ENCODE measurements at places on chromosomes 1 and 21.

DNA sequence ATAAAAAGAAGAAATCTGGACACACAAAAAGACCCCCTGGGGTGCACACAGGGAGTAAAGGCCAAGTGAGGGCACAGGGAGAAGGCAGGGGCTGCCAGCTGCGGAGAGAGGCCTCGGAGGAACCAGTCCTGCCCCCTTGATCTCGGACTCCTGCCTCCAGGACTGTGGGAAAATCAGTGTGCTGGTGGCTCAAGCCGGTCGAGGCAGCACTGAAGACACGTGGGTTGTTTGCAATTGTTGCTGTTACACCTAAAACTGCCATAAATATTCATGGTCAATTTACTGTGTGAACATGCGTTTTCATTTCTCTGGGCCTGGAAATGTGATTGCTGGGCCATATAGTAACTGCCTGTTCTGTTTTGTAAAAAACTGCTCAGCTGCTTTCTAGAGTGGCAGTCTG is 18.5 kb downstream of the IBA57 start:
- DNase-seq: no peak

DNA sequence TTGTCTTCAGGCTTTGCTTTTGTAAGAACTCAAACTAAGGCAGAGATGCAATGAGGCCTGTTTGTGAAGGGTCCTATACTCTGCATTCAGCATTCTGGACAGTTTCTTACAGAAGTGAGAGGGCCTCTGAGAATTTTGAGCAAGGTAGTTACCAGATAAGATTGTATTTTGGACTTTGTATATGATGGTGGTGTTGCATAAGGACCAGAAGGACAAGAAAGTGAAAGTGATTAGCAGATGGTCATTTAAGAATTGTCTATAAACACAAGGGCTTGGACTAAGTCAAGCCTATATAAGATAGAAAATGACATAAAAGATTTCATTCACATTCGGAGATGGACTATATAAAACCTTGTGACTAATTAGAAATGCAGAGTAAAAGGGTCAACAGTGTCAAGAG is 537.0 kb downstream of the PTBP2 start:
- DNase-seq: no peak

GRCh38 chr1:207495801-207496792 is at the start of gene CR1:
Gene CR1 (plus strand): TSS chr1:207496157. CDS start chr1:207496268, 111 bp downstream.
- peak; percentile 44 for DNase-seq

- DNase-seq: no peak
These were observed 98.0 kb upstream of the HP1BP3 start for GRCh38 chr1:20885121-20885520.

GRCh38 chr1:89786628-89787214 is 34.1 kb upstream of the LRRC8D start:
- DNase-seq: no peak

DNA sequence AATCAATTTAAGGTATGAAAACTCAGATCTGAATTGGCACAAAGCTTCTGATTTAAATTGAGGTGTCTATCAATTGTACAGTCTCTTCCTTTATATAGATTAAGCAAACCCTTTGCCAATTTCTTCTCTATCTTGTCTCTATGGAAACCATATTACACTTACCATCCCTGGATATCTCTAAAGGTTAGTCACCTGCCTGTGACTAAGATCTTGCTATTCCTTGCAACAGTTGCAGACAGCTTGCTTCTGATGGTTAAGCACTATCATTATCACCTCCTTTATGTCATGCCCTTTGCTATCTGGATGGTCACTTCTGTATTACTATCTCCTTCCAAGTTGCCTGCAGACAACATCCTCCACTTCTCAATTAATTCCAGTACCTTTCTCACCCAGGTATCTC is 998.6 kb upstream of the B3GALT2 start:
- DNase-seq: no peak

DNA sequence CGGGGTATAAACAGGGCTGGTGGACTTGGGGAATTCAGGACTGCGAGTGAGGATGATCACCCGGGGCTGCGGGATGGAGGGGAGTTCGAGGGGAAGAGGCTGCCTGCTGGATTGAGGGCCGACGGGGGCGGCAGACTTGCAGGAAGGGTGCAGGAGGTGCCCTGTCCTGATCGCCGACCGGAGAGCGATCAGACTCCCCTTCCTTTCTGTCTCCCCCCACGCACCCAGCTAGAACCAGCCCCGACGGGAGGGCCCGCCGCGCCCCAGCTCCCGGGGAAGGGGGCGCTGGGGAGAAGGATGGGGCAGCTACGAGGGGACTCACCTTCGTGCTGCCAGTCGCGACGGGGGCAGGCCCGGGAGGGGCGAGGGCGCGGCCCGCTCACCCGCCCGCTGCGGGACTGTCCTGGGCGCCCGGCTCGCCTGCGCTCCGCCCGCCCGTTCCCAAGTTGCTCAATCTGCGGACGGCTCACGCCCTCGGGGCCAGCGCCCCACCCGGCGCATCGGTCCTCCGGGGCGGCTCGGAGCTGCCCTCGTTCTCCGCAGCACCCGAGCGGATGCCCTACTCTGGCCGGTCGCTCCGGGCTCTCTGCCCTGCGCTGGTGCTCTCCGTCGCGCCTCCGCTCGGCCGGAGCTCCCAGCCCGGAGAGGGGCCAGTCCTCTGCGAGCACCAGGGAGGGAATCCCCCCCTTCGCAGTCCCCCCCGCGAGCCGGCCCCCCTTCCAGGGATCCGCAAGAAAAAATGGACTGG is at the start of gene RSPO1:
RSPO1 (minus strand) TSS at position 649 of the 748 bp plus-strand sequence. CDS start 5,231 bp downstream, outside the sequence.
- DNase-seq: no peak

DNA sequence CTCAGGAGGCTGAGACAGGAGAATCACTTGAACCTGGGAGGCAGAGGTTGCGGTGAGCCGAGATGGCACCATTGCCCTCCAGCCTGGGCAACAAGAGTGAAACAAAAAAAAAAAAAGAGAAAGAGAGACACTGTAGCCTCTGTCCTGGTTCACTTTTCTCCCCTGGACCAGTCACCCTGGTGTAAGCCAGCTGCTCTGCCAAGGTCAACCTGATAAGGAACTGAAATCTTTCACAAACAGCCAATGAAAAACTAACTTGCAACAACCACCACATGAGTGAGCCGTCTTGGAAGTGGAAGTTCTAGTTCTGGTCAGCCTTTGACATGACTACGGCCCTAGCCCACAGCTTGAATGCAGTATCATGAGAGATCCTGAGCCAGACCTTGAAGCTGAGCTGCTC is 36.8 kb upstream of the CXADR start:
- DNase-seq: no peak

GRCh38 chr1:152002960-152003359 is 9.3 kb upstream of the S100A10 start:
- no peak for DNase-seq

DNA sequence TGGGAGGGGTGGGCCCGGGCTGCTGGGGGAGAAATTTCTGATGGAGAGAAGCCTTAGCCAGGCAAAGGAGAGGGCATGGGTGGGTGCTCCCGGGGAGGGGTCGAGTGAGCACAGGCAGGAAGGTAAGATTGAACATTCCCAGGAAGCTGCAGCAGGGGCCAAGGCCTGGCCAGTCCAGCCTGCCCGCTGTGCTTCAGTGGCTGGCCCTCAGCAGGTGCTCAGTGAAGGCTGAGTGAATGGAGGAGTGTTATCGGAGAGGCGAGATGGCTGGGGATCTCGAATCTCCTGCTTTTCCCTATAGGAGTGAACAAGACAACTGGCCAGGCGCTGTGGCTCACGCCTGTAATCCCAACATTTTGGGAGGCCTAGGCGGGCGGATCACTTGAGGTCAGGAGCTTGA is 20.9 kb downstream of the SPSB1 start:
- DNase-seq: no peak

GRCh38 chr1:244732851-244733450 is 80.0 kb downstream of the DESI2 start:
- DNase-seq: no peak

- no peak for DNase-seq
These were observed 46.0 kb downstream of the LDLRAD2 start for GRCh38 chr1:21857840-21858670.

DNA sequence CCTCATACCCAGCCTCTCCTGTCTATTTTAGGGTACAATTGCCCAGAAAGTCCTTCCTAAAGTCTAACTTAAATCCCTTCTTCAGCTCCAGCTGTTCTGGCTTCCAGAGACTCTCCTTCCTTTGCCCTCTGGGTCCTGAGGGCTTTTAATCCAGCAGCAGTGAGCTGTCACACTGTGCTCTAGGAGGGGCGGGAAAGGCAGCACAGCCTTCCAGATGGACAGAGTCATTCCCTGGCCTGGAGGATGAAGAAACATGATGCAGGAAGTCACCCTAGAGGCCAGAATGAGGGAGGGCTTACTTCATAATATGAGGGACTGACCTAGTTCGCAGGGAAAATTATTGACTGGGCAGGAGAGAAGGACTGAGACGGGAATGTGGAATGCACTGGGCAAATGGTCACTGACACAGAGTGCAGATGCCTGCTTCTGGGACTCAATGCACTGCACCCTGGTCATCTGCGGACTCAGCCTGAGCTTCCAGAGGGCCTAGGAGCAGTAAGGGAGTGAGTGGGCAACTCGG is 1.3 kb downstream of the SH2D2A start:
- no peak for DNase-seq

DNA sequence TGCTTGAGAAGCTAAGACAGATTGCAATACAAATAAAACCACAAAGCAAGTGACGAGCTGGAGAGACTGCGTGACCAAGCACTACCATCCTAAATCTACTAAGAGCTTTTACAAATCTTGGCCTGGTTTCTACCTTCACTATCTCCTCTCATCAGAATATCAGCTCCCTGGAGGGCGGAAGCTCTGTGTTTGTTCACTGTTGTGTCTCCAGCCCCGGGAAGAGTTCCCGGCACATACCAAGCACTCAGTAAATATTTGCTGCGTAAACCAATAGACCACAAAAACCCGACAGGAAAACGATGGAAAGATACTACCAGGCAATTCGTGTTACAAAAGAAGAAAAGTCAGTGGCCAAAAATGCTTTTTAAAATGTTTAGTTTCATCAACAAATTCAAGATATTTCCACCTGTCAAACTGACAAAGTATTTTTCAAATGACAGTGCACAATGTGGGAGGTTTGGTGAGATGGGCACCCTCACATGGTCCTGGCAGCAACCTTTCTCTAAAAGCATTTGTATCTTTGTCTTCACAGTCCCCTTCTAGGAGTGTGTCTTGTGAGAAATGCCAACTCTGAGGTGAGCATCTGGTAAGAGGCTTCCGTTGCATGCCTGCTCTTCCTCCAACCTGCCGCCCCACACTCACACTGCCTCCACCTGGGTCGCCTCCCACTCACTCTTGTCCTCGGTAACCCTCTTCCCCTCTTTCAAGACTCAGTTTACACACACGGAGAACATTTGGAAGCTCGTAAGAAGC is 34.7 kb downstream of the SLC1A7 start:
- DNase-seq: no peak

GRCh38 chr21:46645840-46646239 is 10.4 kb downstream of the PRMT2 start:
- no peak for DNase-seq

DNA sequence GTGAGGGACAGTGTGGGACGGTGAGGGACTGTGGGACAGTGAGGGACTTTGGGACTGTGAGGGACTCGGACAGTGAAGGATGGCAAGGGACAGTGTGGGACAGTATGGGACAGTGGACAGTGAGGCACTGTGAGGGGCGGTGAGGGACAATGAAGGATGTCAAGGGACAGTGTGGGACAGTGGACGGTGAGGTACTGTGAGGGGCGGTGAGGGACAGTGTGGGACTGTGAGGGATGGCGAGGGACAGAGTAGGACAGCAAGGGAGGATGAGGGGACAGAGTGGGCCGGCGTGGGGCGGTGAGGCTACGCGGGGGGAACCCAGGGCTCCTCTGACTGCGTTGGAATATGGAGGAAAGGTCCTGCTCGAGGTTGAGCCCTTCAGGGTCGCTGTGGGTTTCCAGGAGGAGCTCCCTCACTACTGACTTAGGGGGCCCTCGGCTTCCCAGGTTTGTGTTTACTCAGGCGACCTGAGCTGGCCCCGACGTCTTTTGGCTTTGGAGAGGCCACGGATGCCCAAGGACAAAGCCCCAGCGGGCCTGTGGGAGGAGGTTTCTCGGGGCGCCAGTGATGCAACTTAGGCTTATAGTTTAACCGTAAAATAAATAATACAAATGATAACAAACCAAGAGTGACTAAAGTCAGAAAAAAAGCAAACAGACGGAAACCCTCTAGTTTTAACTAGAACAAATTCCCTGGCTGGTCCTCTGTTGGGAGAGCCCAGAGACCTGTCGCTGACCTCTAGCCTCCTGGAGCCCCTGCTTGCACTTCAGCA is 1.1 kb upstream of the ERRFI1 start:
- no peak for DNase-seq

GRCh38 chr1:240423246-240423924 is 188.6 kb downstream of the GREM2 start:
- DNase-seq: no peak

- no peak for DNase-seq
These were observed 21.0 kb downstream of the HMGN2 start for GRCh38 chr1:26493267-26493666.

DNA sequence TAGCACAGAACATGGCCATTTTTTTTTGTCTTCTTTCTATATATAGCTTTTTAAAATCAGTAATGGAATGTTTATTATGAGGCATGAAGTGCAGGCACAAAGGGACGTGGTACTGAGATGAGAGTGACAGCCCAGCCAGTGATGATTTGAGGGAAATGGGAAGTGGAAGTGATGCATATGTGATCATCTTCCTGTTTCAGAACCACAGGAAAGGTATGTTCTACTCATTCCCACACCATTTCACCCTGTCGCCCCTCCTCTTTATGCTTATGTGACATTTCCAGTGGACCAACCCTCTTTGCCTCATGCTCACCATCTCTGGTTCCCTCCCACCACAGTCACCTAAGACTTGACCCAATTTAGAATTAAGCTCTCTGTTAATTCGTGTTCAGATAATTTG is 24.3 kb downstream of the PTGS2 start:
- DNase-seq: no peak

GRCh38 chr1:91245435-91245834 is 159.2 kb downstream of the HFM1 start:
- DNase-seq: no peak

DNA sequence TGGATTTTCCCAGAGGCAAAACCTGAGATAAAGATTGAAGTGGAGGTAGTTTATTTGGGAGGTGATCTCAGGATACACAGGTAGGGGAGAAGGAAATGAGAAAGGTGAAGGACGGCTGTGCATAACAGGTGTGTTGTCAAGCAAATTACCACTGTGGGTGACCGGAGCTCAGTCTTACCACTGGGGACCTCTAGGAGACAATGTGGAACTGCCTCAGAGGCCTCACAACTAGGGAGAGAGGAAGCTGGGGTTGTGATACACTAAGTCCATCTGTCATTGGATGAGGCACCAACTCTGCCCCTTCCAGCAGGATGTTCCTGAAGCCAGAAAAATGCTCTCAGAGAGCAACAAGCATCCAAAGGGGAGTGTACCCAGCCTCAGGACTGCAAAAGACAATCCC is 32.6 kb downstream of the GRIK3 start:
- no peak for DNase-seq

DNA sequence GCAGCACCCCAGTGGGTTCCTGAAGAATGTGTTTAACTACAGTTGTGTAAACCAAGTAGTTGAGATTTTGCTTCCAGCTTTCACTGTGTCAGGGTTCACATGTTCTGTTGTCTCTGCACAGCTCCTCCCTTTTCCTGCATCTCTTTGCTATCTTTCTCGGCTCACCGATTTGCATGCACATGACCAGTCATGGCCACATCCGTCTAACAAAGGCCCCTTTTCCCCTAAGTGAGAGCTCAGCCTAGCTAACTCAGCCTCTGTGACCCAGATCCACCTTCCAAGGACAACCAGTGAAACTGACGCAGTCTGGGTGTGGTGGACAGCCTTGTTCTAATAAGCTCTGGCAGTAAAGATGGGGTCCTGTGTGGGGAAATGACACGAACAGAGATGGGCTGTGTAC is 101.1 kb downstream of the ZP4 start:
- DNase-seq: no peak

- no peak for DNase-seq
These were observed 46.0 kb downstream of the RHOU start for GRCh38 chr1:228781161-228781808.

GRCh38 chr1:22383526-22384294 is 67.9 kb upstream of the ZBTB40 start:
- no peak for DNase-seq

Measured in activated CD8-positive, alpha-beta memory T cell treated with anti-CD3 and anti-CD28 coated beads, Interleukin-2, amount 50 U/mL, for 4 hours (primary cell).